HL-60 (cell line): ENCODE measurements at places on chromosomes 5 and 9.

DNA sequence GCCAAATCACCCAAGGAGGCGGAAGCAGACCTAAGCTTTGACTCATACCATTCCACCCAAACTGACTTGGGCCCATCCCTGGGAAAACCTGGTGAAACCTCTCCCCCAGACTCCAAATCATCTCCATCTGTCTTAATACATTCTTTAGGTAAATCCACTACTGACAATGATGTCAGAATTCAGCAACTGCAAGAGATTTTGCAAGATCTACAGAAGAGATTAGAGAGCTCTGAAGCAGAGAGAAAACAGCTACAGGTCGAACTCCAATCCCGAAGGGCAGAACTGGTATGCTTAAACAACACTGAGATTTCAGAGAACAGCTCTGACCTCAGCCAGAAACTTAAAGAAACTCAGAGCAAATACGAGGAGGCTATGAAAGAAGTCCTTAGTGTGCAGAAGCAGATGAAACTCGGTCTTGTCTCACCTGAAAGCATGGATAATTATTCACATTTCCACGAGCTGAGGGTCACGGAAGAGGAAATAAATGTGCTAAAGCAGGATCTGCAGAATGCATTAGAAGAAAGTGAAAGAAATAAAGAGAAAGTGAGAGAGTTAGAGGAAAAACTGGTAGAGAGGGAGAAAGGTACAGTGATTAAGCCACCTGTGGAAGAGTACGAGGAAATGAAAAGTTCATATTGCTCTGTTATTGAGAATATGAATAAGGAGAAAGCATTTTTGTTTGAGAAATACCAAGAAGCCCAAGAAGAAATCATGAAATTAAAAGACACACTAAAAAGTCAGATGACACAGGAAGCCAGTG, 15.8 kb upstream of the TTC23L start:
- DNase-seq, result no peak

DNA sequence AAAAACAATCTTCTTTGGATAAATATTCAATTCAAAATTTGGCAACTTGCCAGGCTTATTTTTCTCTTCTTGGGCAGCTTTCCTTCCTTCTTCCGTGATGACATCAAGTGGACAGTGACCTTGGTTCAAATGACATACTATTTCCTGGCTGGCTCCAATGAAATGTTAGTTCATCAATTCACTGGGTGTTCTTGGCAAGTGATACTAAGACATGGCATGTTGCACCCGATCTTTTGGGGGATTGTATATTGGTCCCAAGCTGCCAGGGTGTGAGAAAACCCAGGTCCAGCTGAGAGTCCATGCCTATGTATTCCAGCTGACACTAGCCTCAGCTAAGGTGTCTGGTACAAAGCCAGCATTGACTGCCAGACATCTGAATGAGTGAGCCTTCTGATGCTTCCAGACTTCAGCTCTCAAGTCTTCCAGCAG, 252.9 kb downstream of the MAT2B start:
- DNase-seq, result no peak

GRCh38 chr5:10913841-10914240, 152.8 kb upstream of the DAP start:
- peak; percentile 86 for DNase-seq

DNA sequence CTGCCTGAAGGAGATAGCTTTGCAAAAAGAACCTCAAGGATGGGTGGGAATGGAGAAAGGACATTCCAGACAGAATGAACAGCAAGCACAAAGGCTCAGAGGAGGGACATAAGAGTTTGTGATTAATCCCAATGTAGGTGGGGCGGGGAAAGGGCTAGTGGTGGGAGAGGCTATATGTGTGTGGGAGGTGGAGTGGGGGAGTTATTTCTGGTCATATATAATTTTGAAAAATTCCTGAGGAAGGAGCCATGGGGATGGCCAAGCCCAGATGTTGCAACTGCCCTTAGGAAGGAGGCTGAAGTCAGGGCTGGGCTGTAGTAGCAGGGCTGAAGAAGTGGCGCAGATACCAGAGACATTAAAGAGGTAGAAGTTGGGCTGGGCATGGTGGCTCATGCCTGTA, 13.4 kb upstream of the CCL27 start:
- no peak for DNase-seq

DNA sequence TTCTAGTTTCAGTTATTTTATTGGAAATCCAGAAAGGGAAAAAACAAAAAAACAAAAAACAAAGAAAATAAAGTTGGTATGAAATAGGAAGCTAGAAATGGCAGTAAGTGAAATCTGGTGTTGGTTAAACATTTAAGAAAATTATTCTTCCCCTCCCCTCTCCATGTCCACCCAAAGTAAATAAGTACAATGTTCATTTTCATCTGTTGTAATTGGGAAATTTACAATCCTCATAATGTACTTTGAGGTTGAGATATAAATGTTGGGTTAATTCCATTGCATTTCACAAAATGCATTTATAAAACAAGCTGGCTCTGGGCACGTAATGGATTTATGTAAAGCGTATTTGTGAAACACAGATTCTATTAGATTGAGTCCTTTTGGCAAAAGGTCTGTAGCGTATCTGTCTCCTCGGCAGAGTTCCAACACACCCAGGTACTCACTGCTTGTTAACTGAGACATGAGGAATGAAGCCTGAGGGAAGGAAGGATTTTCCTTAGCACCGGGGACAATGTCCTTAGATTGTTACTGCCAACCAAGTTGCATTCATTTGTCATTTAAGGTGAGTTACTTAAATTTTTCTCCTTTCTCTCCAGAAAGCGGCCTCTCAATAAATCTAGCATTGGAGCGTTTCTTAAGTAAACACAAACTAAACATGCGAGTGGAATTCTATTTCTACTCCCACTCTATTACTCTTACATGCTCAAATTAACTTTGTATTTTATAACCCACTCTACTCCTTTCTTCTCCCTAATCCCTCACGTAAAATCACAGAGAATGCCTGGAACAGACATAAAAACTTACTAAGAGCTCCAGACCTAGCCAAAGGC, 912.3 kb upstream of the WWC1 start:
- no peak for DNase-seq

GRCh38 chr9:93810028-93810971, 144.9 kb downstream of the BARX1 start:
- no peak for DNase-seq

DNA sequence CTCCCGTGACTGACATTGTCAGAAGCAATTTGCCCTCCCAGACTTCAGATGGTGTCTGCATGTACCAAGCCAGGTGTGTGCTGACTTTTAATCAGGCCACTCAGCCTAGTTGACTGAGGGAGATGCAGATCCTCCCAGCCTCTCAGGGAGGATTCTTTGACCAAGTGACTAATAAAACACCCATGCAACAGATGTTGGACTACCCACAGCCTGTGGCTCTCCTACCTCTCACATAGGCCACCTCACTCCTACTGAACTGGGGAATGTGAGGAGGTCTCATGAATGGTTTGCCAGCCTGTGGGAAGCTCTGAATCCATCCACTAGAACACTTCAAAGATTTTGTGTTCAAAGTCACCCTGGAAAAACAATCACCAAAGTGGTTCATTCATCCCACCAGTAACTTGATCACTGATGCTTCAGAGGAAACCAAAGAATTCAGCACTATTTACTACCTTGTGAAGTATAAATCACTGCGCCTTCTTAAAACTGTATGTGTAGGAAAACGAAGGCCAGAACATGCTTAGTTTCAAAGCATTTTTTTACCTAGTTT, 80.1 kb downstream of the ESM1 start:
- DNase-seq, result no peak
